Activated CD4-positive, CD25-positive, alpha-beta regulatory T cell treated with anti-CD3 and anti-CD28 coated beads, Interleukin-2, amount 50 U/mL, for 16 hours (primary cell): ENCODE measurements at places on chromosomes 3 and 15.

DNA sequence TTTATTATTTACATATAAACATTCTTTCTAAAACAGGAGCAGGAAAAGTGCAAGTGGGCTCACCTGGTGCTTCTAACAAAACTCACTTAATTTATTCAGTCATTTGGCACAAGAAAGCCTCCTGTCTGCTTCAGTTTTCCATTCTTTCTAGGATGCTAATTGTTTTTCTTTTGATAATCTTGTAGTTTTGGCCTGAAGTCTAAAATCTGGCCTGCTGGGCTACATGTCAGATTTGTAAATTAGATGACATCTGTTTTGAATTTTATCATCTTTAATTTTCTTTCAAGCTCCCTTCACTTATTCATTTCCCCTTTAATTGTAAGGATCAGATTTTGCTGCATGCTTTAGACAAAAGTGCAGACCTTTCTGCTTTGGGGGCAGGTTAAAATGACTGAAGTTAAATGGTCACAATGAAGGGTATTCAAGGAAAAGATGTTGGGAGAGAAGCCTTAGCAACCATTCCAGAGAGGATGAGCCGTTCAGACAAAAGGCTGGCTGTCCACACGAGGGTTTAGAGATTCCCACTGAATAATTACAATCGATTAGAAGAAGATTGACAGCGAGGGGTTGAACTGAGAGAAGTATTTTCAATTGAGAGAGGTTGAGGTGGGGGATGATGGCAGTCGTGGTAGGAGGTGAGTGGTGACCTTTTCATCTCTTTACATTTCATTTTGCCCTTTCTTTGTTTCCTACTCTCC lies 59.9 kb upstream of the PTX3 start:
- no peak for DNase-seq

DNA sequence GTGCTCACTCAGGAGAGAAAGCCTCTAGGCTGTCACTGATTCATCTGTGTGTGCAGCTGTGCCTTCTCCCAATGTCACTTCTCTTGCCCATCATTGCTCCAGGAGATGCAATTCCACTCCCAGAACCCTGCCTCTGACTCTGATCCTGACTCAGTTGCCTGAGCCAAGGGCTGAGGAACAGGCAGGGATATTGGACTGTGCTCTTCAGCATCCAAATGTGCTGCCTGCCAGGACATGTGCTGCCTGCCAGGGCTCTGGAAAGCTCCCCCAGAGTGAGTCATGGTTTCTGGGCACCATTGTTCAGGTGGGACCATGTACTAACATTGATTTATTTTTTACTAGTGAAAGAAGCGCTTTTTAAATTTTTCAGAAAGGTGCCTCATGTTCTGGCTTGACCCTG lies 71.0 kb downstream of the TRIM42 start:
- DNase-seq: no peak

DNA sequence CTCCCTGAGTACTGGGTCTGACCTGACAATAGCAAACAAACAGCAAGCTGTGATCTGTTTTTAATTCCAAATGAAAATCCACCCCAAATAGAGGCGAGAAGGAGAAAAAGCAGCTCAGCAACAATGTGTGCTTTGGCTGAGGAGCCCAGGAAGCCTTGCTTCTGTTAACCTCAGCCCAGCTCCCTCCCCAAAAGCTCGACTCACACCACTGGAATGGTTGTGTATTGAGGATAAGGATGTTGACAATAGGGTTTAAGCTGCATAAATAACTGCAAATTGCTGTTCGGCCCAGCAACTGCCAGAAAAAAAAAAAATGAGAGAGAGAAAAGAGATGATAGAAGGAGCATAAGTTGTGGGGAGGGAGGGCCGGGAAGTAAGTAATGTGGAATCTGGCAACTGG lies 104.0 kb upstream of the TBC1D5 start:
- no peak for DNase-seq

- no peak for DNase-seq
Observed at GRCh38 chr3:189233225-189233858, 61.6 kb downstream of the TPRG1 start.

- DNase-seq: no peak
Observed at GRCh38 chr3:149701977-149702350, 44.1 kb upstream of the WWTR1 start.

- DNase-seq: no peak
Observed at GRCh38 chr15:50415752-50416404, 8.3 kb upstream of the USP8 start.

GRCh38 chr3:64039332-64039731 lies 16.0 kb upstream of the PSMD6 start:
- no peak for DNase-seq

DNA sequence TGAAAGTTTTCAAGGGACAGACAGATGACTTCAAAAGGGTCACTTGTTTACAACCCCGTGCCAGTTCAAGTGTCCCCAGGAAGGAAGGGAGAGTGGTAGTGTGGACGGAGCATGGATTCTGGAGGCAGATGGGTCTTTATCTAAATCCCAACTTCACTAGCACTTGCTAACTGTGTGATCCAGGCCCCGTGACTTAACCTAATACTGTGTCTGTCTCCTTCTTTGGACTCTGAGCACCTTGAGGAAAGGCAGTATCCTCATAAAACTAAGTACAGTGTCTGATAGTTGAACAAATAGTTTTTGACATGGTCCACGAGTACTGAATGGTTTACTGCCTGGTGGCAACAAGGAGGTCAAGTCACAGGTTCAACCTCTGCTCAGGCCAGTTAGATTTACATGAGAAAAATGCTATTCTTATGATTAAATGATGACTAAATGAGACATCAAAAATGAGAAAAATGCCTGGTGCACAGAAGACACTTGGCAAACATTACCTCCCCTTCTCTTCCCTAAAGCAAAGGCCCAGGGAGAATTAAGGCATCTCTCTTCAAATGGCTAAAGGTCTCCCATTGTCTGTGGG lies 48.9 kb downstream of the ABCC5 start:
- DNase-seq: no peak

GRCh38 chr15:87154761-87155160 lies 1075.1 kb downstream of the AGBL1 start:
- no peak for DNase-seq

GRCh38 chr3:12752809-12753208 lies 6.2 kb downstream of the TMEM40 start:
- no peak for DNase-seq

GRCh38 chr15:99399061-99399460 lies 147.8 kb downstream of the LRRC28 start:
- no peak for DNase-seq

GRCh38 chr15:36761132-36761847 lies 181.9 kb downstream of the CDIN1 start:
- DNase-seq: no peak

DNA sequence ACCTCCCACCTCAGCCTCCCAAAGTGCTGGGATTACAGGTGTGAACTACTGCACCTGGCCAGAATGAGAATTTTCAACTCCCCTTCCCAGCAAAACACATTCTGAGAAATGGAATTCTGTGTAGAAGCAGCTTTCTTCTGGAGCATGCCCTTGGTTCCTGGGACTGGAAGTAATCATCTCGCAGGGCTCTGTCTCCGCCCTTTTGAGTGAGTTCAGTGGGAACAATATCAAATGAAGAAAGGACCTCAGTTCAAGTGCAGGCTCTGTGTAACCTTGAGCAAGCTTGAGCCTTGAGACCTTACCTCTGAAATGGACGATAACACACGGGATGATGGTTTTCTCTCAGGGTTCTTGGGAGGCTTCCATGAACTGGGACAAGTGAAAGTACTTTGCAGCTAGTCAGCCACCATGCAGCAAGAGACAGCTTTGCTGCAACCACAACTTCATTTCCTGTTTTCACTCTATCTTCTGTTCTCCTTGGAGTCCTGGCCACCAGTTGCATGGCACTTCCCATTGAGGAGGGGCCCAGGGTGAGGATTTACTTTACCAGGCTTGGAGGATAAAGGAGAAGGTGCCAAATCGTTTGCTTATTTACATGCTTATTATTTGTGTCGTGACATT lies 35.7 kb upstream of the IGF1R start:
- DNase-seq: no peak

DNA sequence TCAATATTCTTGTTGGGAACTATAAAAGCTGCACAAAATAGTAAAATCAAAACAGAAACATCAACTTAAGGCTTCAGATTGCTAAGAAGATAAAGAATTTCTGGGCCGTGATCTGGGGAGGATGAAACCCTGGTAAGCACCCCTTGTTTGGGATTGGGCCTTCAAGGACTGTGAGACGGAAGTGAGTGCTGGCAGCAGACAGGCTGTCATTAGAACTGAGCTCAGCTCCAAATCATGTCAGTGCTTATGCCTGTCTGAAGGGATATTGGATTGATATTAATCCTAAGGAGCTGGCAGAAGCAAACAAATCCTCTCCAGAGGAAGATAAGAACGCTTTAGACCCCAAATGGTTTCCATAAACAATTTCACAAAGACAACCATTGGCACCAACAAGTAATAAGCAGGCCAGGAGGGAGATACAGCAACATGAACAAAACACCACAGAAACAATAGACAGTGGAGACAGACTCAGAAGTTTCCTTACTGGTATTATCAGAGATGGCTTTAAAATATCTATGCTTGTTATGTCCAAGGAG lies 72.6 kb upstream of the CTXND1 start:
- no peak for DNase-seq

GRCh38 chr3:72746430-72747411 lies 101.5 kb downstream of the SHQ1 start:
- no peak for DNase-seq

DNA sequence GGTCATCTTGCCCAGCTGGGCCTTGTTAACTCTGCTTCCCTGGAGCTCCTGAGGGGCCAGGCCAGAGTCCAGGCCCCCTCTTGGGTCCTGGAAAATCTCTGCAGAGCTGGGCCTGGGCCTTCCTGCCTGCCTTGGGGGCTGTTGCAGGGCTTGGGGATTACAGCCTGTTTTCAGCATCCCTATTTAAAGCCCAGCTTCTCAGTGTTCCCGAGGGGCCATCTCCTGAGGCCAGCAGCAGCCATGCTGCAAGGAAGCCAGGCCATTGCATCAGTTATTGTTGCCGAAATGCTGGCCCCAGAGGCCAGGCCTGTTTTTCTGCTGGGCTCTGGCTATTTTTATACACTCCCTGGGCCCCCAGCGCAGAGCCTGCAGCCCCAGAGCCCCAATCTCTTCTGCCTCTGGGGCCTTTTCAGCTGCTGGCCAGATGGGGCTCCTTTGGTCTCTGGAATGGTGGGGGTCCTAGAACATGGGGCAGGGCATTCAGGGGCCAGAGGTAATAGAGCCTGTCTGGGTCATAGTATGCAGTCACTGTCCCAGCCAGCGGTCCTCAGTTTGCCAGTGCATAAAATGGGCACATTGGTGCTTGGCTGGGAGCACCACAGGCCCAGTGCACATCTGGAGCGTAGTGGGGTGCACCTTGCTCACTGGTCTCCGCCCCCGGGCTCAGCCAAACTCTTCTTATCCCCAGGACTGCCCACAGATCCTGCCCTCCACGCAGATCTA lies 28.5 kb downstream of the PLXNA1 start:
- DNase-seq: no peak

DNA sequence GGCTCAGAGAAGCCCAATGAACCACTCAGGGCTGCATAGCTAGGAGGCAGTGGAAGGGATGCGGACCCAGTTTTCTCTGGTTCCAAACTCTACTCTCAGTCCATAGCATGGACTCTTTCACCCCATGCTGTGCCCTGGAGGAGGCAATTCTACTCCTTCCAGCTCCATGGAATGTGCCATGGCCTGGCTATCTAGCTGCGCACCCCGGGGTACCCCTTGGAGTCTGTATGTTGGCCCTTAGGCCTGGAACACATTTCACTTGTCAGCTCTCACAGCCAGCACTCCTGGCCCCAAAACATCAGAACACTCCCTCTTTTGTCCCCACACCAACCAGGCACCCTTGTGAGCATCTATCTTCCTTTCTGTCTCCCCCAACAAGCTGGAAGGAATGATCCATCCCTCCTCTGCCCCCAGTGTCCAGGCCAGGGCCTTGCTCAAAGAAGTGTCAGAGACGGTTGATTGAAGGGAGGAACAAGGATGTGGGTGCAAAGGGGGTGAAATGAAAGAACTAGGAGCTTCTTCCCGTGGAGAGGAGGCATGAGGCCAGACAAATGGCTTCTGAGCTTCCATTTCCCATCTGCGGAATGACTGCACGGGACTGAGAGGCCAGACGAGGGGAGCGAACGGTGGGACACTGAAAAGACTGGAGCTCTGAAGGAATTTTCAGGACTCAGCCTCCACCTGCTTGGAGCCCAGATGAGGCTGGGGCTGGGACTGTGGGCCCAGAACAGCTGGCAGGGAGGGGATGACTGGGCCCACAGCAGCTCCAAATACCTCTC lies 2.8 kb downstream of the PRSS50 start:
- DNase-seq: no peak
